ENCODE measurements at places on chromosomes 3 and 15.
A peak's percentile ranks its signal among the peaks of the same experiment; 100 is the strongest.

GRCh38 chr3:49869525-49870126, at the start of gene CAMKV:
Gene CAMKV (minus strand): TSS chr3:49869906. CDS start chr3:49862388, 7,518 bp downstream.
- no peak for DNase-seq

DNA sequence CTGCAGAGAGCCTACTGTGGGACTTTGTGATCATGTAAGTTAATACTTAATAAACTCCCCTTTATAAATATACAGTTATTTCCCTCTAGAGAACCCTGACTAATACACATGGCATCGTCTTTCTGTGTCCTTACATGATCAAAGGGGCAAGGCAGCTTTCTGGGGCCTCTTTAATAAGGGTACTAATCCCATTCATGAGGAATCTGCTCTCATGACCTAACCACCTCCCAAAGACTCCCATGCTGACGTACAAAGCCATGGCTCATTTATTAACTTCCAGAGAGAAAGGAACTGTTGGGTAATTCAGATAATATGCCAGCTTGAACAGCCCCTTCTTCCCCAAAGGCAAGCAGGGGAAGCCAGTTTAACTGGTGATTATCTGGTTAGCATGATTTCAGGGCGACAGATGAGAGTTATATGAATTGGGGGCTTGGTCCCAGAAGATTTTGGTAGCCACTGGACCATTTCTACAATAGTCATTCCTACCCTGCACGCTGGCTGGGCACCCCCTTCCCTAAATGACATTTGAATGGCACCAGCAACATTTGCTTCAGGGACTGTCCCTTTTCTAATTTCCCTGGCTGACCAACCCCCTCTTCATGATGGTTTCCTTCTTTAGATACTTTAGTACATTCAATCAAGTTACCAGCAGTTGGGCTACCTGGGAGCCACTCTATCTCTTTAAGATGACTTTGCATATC, 83.6 kb upstream of the C3orf80 start:
- no peak for DNase-seq

GRCh38 chr3:29279806-29280205, 1.1 kb upstream of the RBMS3 start:
- no peak for DNase-seq

GRCh38 chr3:45612918-45613602, 18.5 kb downstream of the LIMD1 start:
- DNase-seq = no peak

GRCh38 chr3:134749802-134750553, 45.1 kb upstream of the EPHB1 start:
- no peak for DNase-seq

DNA sequence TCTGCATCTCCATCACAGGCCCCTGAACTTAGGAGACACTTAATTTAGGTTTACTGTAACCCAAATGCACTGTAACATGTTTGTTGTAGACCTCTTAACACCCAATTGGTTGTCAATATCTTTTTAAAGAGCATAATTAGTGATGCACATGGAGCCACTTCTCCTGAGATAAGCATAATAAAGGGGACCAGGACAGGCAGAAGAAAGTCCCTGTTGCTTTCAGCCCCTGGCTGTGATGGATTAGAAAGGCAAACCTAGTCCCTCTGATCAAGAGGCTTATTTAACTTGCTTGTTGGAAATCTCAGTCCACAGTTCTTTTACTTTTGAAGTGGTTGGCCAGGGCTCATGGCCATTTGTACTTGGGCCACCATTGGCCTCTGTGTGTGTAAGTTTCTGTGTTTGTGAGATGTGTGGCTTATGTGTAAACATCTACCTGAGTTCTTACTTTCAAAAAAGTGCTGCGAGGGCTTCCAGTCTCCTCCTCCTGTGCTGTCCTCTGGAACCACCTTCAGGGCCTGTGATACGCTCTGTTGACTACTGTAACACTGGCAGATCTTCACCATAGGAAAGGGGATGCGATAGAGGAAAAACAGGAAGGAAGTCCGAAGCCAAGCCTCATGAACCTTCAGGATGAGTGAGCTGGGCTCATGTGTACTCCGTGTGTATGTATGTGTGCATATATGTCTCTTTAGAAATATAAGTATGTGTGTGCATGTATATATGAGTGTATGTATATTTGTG, 136.2 kb downstream of the EPHB1 start:
- no peak for DNase-seq

DNA sequence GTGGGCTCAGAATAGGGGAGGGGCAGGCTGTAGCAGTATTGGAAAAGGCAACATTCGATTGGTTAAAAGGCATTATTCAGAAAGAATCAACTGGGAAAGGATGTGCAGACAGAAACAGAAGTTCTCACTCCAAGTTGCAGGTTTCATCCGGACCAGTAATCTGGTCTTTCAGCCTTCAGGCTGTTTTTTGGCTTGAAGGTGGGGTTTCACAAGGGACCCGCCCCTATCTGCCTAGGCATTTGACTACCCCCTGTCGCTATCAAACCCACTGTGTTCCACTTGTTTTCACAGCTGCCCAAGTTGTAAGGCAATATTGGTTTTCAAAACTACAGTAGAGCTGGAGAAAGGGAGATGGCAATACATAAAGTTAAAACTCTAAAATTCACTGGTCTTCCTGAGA, 96.9 kb downstream of the VPS8 start:
- DNase-seq = no peak

DNA sequence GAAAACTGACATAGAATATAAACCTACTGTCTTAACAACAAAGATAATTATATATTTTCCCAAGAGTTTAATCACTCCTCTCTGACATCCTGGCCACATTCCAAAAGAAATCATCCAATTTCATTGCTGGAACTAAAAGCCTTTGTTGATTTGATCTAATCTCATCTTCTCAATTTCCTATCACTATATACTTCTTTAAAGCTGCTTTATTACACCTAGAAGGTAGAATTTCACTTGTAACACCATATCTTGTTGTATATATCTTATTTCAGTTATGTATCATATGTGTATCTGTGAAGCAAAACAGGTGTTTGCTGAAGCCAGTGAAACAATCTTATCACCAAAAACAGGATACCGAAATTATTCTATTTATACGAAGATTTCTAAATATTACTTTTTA, 740.2 kb downstream of the ROBO1 start:
- no peak for DNase-seq

DNA sequence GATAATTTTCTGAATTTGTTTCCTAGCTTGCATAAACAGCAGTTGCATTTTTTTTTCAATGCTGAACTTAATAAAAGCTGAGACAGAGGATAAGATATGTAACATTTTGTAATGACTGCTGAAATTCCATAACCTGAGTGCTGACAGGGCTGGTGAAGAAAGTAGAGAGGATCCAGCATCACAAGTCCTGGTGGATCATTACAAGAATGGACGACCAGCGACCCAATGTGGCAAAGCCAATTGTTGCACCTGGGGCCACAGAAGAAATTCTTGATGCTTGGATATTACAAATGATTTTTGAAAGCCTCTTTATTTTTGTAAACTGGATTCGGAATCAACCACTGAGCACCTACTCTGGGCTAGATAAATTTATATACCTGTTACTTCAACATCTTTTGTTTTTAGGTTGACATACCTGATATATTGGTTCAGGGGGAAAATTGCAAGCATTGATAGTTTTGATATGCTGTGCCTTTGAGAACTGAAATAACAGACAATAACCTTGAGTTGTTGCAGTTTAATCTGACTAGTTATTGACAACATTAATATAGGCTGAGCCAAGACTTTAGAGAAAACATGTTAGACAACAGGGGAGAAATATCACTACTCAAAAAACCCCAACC, 3.9 kb upstream of the ACTL6A start:
- peak; percentile 75 for DNase-seq

GRCh38 chr3:123098426-123099330, 31.9 kb downstream of the PDIA5 start:
- no peak for DNase-seq

GRCh38 chr3:138849222-138849940, 14.7 kb upstream of the PIK3CB start:
- DNase-seq = no peak

GRCh38 chr3:194939949-194940770, 254.5 kb downstream of the FAM43A start:
- DNase-seq = no peak

DNA sequence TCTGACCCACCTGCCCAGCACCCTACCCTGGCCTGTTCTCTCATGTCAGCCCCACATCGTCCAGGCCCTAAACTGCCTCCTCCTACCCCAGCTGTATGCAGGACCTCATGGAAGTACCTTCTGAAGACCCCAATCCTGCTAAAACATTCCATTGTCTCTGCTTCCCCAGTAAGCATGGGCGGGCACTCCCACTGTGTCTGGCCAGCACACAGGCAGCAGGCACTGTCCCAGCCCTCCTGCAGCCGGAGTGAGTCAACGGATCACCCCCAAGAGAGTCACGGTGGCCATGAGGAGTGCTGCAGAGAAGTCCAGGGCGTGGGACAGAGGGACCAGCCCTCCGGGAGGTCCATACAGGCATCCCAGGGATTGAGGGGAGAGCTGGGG, 36.4 kb upstream of the SLCO2A1 start:
- DNase-seq = no peak

DNA sequence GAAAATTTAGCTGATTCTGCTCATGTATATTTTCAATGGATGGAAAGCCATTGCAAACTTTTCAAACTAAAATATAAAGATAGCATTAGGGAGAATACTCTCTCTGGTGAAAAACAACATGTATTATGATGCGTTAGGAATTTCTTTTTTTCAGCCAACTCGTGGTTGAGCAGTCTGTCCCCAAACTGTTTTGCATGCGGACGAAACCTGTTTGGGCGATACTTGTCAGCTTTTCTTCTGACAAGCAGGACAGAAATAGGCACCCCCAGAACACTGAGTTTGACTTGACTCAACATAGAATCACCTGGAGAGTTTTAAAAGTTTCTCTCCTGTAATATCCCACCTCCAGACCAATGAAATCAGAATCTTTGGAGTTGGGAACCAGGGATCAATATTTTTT, 417.5 kb upstream of the TPRG1 start:
- no peak for DNase-seq

- DNase-seq = no peak
These were observed 132.2 kb upstream of the SLC24A5 start for GRCh38 chr15:47988564-47988963.

DNA sequence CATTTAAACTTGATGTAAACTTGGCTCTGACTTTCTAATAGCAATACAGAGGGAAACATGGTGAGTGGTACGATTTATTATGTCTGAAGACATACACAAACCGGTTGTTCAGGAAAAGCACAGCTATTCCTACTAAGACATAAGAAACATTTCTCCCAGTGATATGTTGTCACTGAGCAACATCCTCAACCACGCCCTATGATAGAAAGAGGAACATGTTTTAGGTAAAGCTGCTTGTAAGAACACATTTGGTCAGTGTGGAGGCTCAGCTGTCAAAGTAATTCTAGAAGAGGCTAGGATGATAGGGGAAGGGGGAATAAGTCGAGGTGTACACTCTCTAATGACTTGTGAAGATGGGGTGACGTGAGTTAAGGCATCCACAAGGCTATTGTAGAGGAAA, 42.7 kb upstream of the B3GNT5 start:
- DNase-seq = no peak

DNA sequence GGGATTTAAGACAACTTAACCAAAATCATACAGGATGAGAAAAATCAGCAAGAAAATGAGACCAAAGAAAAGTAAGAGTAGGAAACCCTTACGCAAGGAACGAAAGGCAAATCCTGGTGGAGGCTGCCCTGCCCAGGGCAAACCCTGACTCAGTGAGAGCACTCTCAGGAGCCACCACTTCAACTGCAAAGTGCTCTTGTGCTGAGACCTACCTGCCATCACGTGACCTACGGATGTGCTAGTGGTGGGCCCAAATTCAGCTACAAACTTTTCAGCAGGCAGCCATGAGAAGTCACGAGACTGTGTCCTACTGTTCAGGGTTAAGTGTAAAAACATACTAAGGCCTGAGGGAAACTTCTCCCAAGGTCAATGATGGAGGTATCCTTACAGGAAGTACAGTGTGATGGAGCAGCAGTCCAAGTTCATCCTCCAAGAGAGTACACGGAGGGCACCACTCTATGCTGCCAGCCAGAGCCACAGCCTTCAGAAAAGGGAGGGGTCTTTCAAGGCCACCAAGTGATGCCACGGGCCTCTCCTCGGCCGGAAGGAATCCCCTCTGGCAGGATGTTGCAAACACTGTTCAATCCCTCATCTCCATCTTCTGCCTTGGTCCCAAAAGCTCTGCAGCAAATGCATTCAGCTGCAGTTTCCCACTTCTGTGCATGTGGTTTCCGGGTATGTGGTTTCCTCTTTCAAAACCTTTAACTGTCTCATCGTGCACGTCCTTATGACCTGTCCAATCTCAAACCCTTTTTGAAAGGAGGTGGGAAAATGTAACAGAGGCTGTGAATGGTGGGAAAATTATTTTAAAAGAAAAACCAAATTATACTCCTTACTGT, 9.5 kb downstream of the CHSY1 start:
- no peak for DNase-seq

DNA sequence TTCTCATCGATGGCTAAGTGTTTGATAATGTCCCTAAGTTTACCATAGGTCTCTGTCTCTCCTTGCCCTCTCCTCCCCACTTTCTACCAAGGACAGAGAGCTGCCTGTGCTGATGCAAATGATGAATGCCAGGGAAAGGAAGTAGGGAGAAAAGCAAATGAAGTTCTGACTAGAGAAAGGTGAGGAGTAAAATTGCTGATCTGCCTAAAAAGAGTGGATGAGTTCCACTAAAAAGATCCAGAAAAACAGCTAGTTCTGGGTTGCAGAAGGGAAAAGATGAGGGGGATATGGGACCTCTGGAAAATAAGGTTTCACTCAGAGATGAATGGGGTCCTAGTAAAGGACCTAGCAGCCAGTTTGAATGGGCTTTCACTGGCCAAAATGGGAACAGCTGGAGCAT, 13.8 kb downstream of the MYZAP start:
- DNase-seq = no peak

DNA sequence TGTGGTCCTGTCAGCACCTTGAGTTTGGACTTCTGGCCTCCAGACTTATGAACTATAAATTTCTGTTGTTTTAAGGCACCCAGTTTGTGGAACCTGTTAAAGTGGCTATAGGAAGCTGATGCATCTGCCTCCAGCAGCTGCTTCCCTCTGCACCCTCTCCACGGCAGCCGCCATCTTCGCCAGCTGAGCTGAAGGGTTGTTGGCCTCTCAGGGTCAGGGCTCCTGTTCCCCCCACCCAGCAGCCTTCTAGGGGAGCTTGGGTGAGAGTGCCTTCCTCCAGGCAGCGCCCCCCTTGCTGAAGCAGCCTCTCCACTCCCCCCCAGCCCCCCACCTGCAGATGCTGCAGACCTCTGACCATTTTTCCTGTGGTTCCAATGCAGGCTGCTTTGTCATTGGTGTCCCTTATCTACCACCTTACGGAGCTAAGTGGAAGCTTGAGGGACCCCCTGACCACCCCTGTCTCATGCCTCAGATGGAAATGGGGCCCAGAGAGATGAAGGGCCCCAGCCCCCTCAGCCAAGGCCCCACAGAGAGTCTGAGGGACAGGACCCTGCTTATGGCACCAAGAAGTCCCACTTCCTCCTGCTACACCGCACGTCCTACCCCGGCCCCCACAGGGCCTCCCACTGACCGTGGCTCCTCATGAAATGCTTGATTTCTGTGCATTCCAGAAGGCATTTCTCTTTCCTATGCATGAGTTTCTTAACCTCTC, 61.4 kb upstream of the TLE3 start:
- no peak for DNase-seq

GRCh38 chr3:56916716-56917360, 115.1 kb upstream of the ARHGEF3 start:
- DNase-seq = no peak
